IPS DF 19.7 (cell line): ENCODE measurements at places on chromosomes 5 and 9.

DNA sequence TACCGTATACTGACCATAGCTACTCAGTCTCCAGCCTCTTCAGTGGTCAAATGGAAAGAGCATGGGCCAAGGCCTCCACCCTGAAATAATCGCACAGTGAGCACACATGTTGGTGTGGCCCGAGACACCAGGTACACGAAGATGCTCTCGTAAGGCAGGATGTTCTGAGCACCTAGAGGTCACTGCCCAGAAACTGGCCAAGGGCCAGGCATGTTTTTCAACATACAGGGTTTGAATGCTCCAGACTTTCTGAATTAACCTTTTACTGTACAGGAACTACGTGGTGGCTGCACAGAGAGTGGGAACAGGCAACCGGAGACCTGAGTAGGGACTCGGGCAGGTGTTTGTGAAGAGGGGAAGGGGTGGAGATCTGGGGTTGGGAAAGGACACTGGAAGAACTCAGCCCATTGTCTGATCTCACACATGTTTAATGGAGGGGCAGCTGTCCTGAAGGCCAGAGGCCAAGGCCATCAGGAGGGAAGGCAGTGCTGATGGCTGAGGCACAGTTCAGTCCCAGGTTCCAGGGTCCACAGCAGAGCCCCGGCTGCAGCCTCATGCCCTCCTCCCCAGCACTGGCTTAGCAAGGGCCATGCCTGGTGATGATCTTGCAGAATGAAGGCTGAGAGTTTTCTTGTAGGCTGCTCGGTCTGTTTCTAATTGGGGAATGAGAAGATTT lies 48.5 kb upstream of the ANKRD18A start:
- no peak for DNase-seq

DNA sequence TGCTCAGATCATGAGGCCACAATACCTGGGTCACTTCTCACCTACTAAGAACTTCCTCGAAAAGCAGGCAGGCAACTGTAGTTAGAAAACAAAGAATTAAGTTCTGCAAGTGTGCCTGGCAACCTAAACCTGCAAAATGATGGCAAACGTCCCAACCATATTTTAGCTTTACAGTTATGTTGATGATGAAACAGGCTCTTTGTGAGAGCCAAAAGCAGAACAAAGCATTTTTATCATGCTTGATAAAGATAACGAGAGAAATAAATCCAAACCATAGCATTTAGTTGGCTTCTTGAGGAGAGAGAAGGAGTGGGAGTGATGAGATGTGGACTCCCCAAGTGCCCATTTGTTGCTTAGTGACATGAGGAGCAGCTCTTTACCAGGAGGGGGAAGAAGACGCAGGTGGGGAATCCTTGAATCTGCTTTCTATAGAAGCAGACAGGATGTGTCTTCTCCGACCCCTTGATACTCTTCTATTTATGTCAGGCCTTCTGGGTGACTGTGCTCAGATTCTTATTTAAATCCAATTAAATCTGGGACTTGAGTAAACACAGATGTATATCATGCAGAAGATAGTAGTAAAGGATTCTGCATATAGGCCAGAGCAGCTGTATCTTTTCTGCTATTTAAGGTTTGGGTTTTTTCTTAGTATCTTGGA lies 221.2 kb downstream of the TMEM167A start:
- DNase-seq, result no peak

DNA sequence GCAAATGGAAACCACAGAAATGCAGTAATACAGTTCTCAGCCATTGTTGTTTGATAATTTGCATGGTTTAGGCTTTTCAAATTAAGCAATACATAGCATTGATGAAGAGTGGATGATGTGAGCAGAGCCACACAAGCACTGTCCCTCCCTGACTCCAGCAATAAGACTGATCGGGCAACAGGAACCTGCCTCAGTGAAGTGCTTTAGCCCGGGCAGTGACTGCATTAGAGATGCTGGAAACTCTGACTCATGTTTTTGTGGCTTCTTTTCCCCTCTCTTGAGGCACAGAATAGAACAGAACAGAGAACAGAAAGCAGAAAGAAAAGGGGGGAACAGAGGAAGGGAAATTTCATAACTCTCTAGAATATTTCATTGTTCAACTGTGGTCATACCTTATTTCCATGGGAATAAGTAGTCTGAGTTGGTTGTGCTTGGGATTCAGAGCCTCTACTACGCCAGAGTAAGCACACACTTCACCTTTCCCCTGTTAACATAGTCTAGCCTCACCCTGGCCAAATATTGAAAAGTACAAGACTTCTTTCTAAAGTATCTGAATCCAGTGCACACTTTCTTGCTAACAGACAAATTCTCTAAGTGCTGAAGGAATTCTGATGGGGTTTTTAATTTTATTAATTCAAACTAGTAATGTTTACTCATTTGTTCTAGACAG lies 164.8 kb upstream of the VCAN start:
- no peak for DNase-seq

DNA sequence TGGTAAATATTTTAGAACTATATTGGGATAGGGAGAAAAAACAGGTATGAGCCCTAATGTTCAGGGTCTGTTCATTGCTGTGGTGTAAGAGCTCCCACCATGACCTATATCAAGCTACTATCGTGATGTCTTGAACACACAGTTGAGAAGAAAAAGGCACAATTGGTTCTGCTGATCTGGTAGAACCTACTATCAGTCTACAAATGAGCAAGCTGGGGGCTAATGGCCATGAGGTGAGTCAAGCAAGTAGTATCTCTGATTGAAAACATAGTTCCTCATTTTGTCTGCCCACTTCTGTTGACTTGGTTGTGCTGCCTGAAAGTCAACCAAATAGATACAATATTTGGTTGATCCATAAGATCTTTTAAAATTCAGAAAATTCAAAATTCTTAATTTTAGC lies 1026.3 kb downstream of the CDH12 start:
- DNase-seq, result no peak

DNA sequence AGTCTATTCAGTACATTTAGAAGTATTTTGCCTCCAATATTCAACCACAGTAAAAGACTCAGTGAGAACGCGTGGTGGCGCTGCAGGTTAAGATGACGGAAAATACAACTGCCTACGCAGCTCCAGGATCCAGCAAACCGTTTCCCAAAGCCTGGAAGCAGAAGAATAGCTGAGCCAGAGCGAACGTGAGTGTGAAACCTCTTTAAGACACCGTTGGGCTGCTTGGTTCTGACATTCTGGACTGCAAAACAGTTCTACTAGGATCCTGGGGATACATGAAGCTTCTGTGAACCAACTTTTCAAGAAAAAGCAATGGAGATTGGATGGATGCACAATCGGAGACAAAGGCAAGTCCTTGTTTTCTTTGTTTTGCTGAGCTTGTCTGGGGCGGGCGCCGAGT lies at the start of gene PCDHB16:
PCDHB16 (plus strand) TSS at position 140 of the 400 bp plus-strand sequence; CDS start at position 313, 173 bp downstream.
- DNase-seq, result peak; percentile 52

GRCh38 chr5:80933036-80933435 lies 27.1 kb upstream of the RASGRF2 start:
- no peak for DNase-seq

- no peak for DNase-seq
These were observed at the start of gene ARID3C for GRCh38 chr9:34628656-34629490. Gene ARID3C (minus strand): TSS chr9:34629066. CDS start chr9:34628014, 1,052 bp downstream.
